ENCODE measurements at places on chromosomes 5 and 9.

GRCh38 chr5:54753034-54753433, 232.4 kb downstream of the ESM1 start:
- no peak for DNase-seq

- no peak for DNase-seq
These were observed 1.1 kb downstream of the RELL2 start for GRCh38 chr5:141637767-141638419.

DNA sequence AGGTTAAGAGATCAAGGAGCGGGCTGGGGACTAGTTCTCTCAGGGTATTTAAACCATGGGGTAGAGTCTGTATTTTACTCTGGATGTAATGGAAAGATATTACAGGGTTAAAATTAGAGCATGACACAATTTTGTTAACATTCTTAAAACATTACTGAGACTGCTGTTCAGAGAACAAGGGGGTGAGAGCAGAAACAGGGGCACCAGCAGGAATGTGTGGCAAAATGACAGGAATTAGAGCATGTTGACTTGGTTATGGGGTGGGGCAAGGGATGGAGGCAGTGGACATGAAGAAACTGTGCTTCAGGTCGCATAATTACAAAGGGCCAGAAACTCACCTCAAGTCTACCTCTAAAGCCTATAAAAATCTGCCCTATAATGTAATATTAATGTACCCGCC, 75.0 kb downstream of the TMEM232 start:
- DNase-seq, result no peak

GRCh38 chr9:135090547-135090946, 3.1 kb downstream of the OLFM1 start:
- no peak for DNase-seq

DNA sequence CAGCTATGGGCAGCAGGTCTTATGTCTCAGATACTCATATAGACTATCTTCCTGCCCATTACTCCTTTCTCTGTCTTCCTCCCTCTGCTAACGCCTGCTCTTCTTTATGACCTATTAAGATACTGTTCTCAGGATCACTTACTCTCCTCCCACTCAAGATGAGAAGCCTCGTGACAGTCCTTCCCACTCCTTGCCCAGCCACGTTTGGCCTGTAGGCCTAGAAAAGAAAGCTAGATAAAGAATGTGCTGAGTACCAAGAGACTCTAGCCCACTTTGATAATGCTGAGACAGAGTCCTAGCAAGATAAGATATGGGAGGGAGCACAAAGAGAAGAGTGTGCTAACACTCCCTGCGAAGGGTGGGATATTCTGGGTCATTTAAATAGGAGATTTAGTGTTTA, 6.8 kb upstream of the DENND4C start:
- no peak for DNase-seq

DNA sequence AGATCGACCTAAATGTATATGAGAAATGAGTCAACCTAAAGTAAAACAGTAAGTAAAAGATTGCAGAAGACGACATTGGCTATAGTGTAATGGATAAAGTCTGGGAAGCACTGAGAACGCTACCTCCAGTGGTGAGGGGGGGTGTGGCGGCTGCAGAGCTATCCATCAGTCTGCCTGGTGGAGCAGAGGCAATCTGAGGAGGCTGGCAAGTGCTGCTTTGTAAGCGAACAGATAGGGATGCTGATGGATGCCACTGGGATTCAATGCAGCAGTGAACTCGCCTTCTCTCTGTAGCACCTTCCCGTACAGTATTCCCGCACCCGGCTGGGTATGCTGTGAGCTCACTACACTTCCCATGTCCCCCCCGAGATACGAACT, 261.5 kb downstream of the NSG2 start:
- no peak for DNase-seq

- no peak for DNase-seq
These were observed 6.9 kb downstream of the KIAA1958 start for GRCh38 chr9:112493393-112494137.

DNA sequence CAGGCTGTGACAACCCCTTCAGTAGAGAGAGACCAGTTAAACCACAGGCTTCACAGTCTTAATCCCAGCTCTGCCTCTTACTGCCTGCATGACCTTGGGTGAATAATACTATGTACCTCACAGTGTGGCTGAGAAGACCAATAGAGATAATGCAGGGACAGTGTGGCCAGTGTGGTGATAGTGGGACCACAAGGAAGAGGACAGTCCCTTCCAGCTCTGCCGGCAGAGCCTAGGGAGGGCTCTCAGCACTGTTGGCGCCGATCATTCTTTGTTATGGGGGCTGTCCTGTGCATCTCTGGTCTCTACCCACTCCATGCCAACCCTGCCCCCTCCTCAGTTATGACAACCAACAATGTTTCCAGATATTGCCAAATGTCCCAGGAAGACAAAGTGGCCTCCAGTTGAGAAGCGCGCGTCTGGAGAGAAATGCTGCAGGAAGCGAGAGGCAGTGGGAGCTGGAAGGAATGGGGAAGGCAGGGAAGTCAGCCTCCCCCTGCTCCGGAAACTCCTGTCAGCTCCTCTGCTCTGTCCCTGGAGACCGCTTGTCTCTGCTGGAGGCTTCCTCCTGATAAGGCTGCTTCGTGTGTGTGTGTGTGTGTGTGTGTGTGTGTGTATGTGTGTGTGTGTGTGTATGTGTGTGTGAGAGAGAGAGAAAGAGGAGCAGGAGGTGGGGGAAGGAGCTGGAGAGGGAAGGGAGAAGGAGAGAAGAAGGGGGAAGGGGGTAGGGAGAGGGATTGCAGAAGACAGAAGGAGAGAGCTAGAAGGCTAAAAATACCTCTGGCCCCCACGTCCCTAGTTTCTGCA, 31.8 kb upstream of the FABP6 start:
- DNase-seq, result no peak

- no peak for DNase-seq
These were observed 66.8 kb upstream of the NEURL1B start for GRCh38 chr5:172573986-172574870.

DNA sequence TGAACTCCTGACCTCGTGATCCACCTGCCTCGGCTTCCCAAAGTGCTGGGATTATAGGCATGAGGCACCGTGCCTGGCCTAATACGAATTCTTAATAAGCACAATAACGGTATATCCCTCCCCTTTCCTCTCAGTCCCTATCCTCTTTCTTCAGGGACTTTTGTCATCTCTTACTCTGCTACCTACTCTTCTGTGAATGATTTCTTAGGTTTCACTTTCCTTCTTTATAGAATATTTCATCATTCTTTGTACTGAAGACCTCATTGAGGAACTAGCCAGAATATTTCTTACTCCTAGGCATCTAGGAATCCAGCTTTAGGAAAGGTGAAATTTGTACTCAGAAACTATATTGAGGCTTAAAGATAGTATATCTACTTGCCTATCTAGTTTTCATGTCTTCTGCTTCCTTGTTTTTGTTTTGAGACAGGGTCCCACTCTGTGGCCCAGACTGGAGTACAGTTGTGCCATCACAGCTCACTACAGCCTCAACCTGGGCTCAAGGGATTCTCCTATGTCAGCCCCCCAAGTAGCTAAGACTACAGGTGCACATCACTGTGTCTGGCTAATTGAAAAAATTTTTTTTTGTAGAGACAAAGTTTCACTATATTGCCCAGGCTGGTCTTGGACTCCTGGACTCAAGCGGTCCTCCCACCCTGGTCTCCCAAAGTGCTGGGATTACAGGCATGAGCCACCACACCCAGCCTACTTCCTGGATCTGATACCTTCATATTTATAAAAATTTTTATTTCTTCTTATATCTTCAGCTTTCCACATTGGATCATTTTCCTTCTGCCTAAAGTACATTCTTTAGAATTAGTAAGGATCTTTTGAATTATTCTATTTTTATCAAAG, 69.7 kb downstream of the GPBP1 start:
- DNase-seq, result no peak

DNA sequence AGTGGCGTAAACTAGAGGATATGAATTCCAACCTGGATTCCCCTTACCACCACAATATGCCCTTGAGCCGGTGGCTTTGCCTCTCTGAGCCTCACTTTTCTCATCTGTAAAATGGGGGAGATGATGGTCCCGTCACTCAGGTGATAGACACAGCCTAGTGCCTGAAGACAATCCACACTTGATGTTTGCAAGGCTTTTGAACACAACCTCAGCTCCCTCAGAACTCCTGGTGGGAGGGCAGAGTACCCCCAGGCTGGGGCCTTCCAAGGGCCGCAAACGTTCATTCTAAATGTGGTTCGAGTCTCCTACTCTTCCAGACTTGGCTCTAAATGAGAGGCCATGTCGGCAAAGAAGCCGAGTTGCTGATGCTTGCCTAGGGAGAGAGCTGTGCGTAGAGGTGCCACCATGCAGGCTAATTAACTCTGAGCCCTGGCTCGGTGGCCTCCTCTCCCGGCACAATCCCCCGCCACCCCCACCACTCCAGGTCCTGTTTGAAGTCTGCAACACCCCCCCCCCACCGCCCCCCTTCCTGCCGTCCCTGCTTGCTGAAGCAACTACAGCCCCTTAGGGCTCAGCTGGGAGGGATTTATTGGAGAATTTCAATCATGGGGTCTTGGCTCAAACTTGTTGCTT, 97.7 kb upstream of the LMX1B start:
- no peak for DNase-seq

- no peak for DNase-seq
These were observed 7.0 kb downstream of the SQSTM1 start for GRCh38 chr5:179827680-179828079.

DNA sequence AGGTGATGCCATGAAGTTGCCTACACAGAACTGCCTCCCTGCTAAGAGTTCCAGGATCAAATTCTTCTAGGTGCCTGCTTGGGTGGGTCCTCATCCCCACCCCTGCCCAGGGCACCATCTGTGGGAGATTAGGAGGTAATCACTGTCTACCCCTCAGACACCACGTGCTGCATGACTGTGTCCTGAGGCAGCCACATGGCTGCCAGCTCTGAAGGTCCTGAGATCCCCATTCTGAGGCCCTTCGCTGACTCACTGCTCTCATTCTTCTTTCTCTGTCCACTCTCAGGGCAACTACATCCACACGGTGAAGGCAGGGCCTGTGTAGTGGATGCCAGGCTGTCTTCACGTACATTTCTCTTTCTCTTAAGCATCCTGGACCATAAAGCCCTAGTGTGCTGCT, 222.9 kb upstream of the ANKRD55 start:
- no peak for DNase-seq

GRCh38 chr9:137066096-137066861, 4.1 kb downstream of the SAPCD2 start:
- no peak for DNase-seq

- DNase-seq, result no peak
These were observed 43.6 kb upstream of the NEK6 start for GRCh38 chr9:124214116-124214515.

DNA sequence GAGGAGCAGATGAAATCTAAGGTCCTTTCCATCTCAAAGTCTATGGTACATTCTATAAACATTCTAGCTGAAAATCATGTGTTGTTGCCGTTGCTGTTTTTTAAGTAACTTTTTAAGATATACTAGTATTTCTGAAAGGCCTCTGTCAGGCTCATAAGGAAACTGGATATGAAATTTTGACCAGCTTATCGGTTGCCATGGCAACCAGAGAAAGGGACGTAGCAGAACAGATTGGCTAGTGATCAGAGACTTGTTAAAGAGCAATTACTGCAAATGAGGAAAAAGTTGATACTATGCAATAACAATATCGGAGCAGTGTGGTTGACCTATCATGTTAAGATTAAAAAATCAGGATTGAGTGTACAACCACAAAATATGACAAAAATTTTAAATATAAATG, 57.0 kb upstream of the RNF180 start:
- no peak for DNase-seq

DNA sequence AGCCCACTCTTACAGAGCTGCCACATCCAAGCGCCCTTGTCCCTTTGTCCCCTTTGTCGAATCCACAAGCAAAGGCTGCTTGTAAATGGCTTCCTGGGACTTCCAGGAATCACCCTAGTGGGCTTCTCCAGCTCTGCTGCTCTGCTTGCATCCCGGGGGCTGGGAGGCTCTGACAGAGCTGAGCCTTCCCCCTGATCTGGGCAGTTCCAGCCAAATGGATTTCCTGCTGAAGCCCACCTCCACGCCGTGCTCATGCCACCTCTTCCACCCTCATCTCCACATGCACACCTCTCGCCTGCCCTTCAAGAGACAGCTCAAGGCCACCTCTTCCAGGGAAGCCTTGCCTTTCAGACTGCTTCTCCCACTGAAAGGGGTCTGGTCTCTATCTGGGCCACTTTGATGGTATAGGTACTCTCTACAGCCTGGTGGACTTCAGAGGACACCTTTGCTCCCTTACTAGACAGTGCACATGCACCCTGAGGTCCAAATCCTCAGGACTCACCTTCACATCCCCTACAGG, 106.2 kb downstream of the LHFPL2 start:
- DNase-seq, result no peak

- DNase-seq, result no peak
These were observed 523.5 kb upstream of the CLINT1 start for GRCh38 chr5:158382473-158382872.

- DNase-seq, result no peak
These were observed 104.0 kb downstream of the PLCXD3 start for GRCh38 chr5:41406424-41406823.

- DNase-seq, result no peak
These were observed 104.0 kb downstream of the SERINC5 start for GRCh38 chr5:80151890-80152289.

- no peak for DNase-seq
These were observed 65.5 kb downstream of the MAP1B start for GRCh38 chr5:72172786-72173185.

DNA sequence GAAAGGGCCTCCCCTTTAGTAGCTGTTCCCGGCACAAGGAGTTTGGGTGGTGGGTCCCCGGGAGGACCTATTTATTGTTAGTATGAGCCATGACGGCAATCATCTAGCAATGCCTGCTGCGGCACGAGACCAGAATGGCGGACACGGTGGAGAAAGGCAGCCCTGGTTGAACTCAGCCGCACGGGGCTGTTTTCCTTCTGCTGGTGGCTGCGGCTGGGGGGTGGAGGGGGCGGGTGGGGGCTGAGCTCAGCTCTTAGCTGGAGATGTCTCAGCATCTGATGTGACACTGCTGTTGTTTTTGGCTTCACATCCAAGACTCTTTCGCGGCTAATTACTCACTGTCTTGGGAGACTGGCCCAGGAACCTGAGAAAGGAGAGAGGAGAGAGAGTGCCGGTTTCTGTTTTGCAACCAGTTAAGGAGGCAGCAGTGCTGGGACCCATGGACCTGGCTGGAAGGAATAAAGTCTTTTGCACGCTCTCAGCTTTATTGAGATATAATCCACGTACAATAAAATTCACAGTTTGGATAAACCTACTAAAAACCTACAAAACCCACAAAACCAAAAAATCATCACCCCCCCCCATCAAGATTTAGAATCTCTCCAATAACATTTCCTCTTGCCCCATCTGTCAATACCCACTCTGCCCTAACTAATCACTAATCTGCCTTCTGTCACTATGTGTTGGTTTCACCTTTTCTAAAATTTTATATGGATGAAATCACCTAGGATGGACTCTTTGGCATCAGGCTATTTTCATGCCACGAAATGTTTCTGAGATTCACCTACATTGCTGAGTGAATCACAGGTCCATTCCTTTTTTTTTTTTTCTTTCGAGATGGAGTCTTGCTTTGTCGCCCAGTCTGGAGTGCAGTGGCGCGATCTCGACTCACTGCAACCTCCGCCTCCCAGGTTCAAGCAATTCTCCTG, 81.8 kb upstream of the NEURL1B start:
- no peak for DNase-seq

GRCh38 chr9:133112663-133113026, 8.4 kb downstream of the RALGDS start:
- DNase-seq, result no peak

All from iPS DF 6.9 (cell line).